EH (cell line): ENCODE measurements at places on chromosomes 16 and 17.

- peak; percentile 90 for DNase-seq
Observed at GRCh38 chr17:28973425-28973824, 22.1 kb upstream of the PHF12 start.

GRCh38 chr17:81444610-81445339, 49.5 kb downstream of the BAHCC1 start:
- no peak for DNase-seq

DNA sequence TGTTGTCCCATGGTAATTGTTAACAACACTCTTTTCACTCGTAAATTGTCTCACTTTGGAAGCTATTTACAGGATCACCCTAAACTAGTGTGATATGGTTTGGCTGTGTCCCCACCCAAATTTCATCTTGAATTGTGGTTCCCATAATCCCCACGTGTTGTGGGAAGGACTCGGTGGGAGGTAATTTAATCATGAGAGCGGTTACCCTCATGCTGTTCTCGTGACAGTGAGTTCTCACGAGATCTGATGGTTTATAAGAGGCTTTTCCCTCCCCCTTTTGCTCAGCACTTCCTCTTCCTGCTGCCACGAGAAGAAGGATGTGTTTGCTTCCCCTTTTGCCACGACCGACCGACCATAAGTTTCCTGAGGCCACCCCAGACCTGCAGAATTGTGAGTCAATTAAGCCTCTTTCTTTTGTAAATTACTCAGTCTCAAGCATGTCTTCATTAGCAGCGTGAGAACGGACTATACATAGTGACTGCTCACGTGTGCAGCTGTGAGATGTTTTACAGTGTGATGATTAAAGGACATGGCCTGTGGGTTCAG, 34.4 kb downstream of the DNAH3 start:
- DNase-seq, result peak; percentile 6

DNA sequence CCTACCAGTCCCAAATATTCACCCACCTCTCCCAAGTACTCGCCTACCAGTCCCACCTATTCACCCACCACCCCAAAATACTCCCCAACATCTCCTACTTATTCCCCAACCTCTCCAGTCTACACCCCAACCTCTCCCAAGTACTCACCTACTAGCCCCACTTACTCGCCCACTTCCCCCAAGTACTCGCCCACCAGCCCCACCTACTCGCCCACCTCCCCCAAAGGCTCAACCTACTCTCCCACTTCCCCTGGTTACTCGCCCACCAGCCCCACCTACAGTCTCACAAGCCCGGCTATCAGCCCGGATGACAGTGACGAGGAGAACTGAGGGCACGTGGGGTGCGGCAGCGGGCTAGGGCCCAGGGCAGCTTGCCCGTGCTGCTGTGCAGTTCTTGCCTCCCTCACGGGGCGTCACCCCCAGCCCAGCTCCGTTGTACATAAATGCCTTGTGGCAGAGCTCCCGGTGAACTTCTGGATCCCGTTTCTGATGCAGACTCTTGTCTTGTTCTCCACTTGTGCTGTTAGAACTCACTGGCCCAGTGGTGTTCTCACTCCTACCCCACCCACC, 29.8 kb downstream of the POLR2A start:
- no peak for DNase-seq

- DNase-seq, result peak; percentile 76
Observed at GRCh38 chr17:28252436-28252835, 66.6 kb upstream of the TMEM97 start.

DNA sequence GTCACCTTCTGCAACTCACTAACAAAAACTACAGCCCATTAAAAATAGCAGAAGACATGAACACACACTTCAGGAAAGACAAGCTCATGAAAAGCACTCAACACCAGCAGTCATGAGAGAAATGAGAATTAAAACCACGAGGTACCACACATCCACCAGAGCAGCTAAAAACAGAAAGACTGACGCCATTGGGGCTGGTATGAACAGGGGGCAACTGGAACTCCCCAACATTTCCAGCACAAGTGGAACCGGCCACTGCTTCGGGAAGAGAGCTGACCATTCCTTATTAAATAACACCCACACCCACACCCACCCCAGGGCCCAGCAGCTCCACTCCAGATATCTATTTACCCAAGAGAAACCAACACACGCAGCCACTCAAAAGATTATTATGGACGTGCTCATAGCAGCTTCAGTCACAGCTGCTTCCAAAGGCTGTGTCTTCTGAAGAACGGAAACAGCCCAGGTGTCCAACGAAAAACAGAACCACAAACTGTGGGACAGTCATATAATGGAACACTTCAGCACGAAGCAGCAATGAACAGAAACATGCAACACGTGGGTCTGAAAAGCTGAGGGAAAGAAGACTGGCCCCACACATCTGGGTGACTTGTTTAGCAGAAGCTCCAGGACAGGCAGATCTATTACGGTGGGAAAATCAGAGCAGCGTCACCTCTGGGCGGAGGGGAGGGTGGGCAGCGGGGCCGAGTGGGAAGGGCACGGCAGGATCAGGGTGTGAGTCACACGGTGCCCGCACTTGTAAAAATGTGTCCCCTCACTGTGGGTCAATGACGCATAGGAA, 41.1 kb downstream of the KLHDC4 start:
- no peak for DNase-seq
